Karpas-422 (cell line): ENCODE measurements at places on chromosomes 2 and 18. TPM values are rescaled to one million over a fixed set of nuclear protein-coding genes. Genes with fewer than 3 reads are reported as not detected.

- no peaks in the 10 kb centered on the region for H3K36me3 ChIP-seq
- DNase-seq = peak; percentile 79
- no peak overlapping the region for H3K4me3 ChIP-seq
- H3K27me3 ChIP-seq = no peaks in the 10 kb centered on the region
These were observed 62.4 kb downstream of the TXNL1 start for GRCh38 chr18:56575819-56576663.

GRCh38 chr2:27552941-27553340, 29.9 kb upstream of the ZNF512 start:
- no peaks in the 10 kb centered on the region for H3K27me3 ChIP-seq
- H3K36me3 ChIP-seq = no peaks in the 10 kb centered on the region
- no peaks in the 10 kb centered on the region for H3K4me1 ChIP-seq
- no peak overlapping the region for H3K4me3 ChIP-seq
- no peak for DNase-seq

DNA sequence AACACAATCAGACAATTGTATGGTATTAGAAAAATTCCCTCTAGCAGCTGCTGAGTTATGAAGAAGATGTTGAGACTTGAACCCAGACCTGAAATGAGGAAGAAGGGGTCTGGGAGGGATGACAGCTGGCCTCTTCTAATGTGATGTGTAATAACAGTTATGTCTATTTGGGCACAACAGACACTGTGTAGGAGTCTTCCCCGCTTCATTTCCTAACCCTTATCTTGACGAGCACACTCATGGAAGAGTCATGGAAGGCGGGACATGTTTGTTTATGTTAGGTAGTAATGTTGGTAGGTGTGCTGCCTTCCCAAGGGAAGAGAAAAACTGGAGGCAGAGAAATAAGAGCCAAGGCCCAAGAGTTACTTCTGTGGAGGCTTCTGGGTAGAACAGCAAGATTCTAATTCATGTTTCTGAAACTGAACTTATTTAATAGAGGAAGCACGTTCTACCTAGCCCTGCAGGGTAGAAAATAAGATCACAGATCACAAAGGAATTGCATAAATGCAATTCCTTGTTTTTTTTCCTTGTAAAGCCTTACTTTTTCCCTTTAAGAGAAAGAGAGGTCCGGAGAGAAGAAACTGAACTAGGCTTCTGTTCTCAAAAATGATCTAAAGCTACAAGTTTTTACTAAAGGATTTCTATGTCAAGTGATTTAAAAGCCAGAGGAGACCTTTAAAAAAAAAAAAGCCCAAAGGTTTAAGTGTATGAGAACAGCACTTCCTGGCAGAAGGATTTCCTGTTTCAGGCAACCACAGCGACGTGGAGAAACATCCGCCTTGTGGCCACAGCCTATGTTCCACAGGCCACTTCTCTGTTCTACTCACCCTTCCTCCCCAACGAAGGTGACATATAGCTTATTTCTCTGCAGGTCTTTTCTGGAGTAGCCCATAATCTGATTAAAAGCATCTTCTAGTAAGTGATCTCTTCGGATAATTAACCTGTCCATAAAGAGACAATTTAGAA, 68.5 kb upstream of the STK17B start:
- peak; percentile 93 for DNase-seq
- no peaks in the 10 kb centered on the region for H3K36me3 ChIP-seq
- no peaks in the 10 kb centered on the region for H3K27me3 ChIP-seq
- H3K4me3 ChIP-seq = peak overlapping the region; percentile 22; the same call in 1 of the 2 replicates
- peaks cover 49% of the 10 kb centered on the region for H3K4me1 ChIP-seq
- peak overlapping the region; percentile 97 for H3K27ac ChIP-seq

The SMARCAL1 gene
- 18.0 and 23.7 TPM in 2 replicates for total RNA-seq

DNA sequence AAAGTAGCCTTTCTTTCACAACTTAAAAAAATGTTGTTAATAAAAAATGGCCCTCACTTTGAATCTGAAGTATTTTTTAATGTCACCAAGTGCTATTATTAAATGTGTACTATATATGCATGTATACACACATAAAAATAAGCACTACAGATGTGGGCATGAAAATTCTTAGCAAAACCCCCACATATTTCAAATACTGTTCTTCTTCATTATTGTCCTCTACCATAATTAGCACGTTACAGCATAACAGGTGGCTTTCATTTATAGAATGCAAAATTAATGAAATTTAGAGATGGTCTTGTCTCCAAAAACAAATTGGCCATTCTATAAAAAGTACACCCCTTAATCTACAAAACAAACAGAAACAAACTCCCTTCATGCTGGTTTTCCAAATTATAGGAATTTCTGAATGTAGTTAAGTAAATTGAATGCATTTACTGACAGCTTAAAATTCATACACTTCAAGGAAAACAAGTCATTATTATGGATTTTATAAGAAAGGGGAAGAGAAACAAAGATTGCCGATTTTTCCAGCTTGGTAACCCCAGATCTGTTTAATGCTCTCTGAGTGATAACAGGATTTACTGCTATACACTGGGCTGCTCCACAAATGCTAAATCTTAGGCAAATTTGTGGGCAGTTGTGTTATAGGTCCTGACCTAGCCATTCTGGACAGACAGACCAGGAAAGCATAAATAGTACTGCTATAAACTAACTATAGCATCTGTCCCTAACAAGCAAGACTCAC, 67.2 kb downstream of the SPRED2 start:
- DNase-seq = peak; percentile 69
- H3K27ac ChIP-seq = peak overlapping the region; percentile 12; the same call in 1 of the 2 replicates
- no peaks in the 10 kb centered on the region for H3K36me3 ChIP-seq
- H3K4me1 ChIP-seq = peaks cover 62% of the 10 kb centered on the region

DNA sequence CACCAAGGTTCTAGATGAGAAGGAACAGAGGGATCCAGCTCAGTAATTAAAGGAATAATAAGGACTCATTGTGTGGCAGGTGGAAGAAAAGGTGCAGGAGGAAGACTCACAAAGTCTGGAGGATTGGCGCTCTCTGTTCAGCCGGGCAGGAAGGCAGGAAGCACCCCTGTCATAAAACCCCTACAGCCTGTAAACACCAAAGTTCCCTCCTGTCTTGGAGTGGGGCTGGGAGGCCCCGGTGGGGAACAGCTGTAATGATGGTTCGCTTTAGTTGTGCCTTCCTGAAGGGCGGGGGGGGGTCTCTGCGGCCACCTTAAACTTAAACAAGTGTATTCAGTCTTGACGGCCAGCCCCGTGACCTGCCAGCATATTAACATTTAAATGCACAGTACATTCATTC, 84.3 kb downstream of the GBX2 start:
- H3K4me3 ChIP-seq = no peak overlapping the region
- no peaks in the 10 kb centered on the region for H3K27me3 ChIP-seq
- no peak overlapping the region for H3K27ac ChIP-seq

The SERPINE2 gene
- 6.8 and 14.5 TPM in 2 replicates for total RNA-seq

GRCh38 chr2:32424739-32425138, 67.9 kb downstream of the BIRC6 start:
- H3K4me3 ChIP-seq = no peak overlapping the region
- no peaks in the 10 kb centered on the region for H3K27me3 ChIP-seq
- H3K27ac ChIP-seq = no peak overlapping the region

The GPR35 gene
- 1.1 and 1.9 TPM in 2 replicates for total RNA-seq

DNA sequence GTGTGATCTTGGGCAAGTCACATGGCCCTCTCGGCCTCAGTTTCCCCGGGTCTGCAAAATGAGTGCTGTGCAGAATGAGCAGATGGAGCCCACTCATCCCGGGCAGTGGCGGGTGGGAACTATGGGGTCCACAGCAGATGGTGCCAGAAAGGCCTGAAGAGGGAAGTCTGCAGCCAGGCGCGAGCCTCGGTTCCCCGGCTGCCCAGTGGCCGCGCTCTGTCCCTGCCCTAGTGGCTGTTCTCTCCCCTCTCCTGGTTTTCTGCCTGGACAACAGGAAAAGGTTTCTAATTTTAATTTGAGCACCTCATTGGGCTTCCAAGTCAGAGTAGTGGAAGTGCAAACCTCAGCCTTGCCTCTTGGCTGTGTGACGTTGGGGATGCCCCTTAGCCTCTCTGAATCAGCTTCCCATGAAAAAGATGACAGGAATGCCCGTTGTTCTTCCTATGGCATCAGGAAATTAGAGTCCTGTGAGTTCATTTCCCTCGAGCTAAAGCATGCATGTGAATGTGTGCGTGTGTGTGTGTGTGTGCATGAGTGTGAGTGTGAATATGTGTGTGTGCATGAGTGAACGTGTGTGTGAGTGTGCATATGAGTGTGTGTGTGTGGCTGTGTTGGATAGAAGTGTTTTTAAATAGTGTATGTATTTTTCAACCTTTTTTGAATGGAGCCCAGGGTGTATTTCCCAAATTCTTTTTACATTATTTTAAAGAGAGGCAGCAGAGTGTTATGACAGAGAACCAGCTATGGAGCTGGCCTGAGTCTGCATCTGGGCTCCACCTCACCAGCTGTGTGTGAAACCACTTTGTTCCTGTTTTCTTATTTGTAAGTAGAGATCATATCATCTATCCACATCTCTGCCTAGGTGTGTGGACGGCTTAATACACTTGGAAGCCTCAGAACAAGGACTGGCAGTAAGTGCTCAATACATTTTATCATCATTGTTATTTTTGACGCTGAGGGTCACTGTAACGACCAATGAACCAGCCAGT, 41.3 kb downstream of the RRM2 start:
- H3K27ac ChIP-seq = no peak overlapping the region
- DNase-seq = no peak
- H3K36me3 ChIP-seq = no peaks in the 10 kb centered on the region
- H3K4me1 ChIP-seq = no peaks in the 10 kb centered on the region
- H3K27me3 ChIP-seq = no peaks in the 10 kb centered on the region
- no peak overlapping the region for H3K4me3 ChIP-seq

DNA sequence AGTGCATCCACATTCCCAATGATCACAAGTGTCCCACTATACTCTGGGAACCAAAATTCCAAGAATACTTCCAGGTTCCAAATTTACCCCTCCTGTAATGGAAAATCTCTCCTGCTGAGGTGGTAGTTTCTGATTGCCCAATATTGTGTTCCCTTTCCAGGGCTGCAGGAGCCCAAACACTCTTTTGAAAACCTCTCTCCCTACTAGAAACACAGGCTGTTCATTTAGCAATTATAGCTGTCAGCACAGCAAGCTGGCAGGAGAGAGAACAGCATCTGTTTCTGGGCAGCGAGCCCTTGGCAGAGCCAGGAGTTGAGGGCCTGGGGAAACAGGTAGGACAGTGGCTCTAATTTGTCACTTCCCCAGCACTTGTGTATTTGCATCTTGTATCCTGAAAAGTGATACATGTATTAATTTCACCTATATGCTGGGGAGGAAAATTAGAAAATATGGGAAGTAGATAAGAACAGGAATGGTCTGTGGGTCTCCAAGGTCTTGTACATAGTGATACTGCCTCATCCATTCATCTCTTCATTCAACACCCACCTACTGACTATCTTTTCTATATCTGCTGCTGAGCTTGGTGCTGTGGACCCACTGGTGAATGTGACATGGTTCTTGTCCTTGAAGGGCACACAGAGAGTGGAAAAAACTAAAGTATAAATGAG, 16.9 kb upstream of the PAIP2B start:
- no peak overlapping the region for H3K4me3 ChIP-seq
- no peaks in the 10 kb centered on the region for H3K27me3 ChIP-seq
- H3K36me3 ChIP-seq = no peaks in the 10 kb centered on the region
- no peak overlapping the region for H3K27ac ChIP-seq

The TNFRSF11A gene
- total RNA-seq = 1.0 and 1.2 TPM in 2 replicates

GRCh38 chr2:112754564-112754963, 9.8 kb downstream of the CKAP2L start:
- no peak overlapping the region for H3K4me3 ChIP-seq
- no peaks in the 10 kb centered on the region for H3K27me3 ChIP-seq
- DNase-seq = no peak
- H3K4me1 ChIP-seq = peaks cover 8% of the 10 kb centered on the region
- H3K36me3 ChIP-seq = peaks cover 59% of the 10 kb centered on the region

DNA sequence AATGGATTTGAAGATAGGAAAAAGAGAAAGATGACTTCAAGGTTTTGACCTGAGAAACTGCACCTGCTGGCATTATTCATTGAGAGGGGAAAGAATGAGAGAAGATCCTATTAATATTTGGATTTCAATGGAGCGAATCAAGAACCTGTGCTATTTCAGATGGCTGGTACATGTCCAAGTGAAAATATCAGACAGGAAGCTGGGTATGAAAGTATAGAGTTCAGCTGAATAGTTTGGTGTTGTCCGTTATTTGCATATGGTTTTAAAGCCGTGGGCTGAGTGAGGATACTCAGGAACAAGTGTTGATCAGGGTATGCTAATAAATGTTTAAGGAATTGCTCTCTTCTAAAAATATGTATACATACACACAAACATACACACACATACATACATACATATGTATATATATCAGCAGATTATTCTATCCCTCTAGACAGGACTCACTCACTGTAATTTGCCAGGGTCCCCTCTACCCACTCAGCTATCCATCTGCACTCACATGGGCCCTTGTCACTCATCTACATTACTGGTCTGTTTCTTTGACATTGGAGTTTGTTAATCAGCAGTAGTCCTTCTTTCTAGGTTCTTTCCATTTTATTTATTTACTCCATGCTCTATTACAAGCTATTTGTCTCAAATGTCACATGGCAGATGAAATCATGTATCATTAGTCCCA, 33.9 kb upstream of the IKZF2 start:
- DNase-seq = no peak
- no peak overlapping the region for H3K27ac ChIP-seq

DNA sequence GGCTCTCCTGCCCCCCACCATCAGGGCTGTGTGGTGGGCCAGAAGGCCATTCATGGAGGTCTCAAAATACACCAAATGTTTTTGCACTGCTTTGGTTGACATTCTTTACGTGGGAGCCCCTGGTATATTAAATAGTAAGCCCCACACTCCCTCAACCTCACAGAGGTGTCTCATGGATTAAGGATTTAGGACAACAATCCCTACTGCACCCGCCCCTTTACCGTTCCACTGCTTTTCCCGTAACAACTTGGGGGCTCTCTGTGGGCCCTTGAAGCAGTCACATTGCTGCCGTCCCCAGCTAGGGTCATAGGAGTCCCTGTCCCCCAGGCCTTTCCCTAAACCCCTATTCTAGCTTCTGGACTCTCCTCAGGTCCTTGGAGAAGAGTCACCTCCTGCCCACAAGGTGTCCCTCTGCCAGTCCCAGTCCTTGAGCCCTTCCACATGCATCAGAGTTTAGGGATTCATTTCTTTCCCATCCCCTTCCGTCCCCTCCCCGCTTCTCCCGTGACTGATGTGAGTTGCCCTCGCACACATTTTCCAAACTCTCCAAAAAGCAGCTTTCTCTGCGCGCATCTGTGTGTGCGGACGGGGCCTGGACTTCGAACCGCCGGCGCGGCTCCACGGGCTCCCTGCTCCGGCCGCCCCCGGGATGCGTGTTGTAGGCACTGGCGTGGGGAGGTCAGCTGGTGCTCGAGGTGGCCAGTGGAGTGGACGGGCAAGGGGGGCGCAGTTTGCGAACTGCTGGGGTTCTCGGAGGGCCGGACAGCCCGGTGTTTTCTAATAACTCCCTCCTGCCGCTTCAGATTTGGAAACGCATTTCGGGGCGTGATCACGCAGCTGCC, 84.8 kb downstream of the LYPD1 start:
- no peaks in the 10 kb centered on the region for H3K4me1 ChIP-seq
- H3K36me3 ChIP-seq = no peaks in the 10 kb centered on the region
- H3K27me3 ChIP-seq = no peaks in the 10 kb centered on the region
- no peak overlapping the region for H3K27ac ChIP-seq
